OCI-LY7 (cell line): ENCODE measurements at places on chromosomes 1 and 21.
A peak's percentile ranks its signal among the peaks of the same experiment; 100 is the strongest.

DNA sequence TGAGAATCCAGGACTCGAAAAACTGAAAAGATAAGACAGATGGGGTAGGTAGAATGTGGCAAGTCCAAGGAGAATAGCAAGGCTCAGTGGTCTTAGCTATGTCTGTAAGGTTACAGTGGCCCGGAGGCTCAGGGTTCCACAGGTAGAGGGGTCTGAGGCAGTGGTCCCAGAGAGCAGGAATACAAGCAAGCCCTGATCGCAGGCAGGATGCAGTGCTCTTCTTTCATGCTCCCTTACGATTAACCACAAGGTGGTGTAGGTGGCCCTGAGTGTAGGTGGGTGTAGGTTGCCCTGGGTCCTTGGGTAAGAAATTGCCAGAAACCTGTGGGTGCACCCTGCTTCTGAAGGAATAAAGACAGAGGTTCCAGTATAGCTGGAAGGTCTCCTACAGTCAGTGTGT lies 99.1 kb upstream of the RAB3GAP2 start:
- peak; percentile 2 for DNase-seq

DNA sequence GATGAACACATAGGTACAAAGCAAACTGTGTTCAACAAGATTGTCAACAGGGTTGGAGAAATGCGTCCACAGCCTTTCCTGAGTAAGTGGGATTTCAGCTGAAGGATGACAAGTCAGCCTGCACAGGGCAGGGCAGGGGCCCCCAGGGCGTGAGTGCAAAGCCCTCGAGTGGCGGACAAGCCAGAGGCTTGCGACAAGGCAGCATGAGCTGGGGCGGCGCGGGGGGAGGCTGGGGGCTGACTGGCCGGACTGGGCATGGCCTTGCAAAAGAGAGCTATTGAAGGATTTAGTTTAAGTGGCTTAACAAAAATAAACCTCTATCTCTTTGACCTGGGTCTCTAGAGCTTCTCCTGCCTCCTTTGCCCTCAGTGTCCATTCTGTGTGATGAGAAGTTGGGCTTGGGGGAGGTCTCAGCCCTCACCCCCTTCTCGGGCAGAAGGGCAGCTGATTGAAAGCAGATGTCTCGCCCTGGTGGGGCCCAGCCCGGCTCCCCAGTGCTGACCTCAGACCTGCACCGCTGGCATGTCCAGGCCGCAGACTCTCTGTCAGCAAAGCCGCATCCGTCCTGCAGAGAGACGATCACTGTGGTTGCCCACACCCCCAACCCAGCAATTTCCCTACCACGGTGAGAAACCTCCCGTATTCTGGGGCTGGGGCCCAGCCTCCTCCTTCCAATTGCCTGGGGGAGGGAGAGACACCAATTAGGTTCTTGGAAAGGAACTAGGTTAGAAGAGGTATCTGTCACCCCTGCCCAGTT lies 24.3 kb upstream of the EPS8L3 start:
- DNase-seq: no peak

DNA sequence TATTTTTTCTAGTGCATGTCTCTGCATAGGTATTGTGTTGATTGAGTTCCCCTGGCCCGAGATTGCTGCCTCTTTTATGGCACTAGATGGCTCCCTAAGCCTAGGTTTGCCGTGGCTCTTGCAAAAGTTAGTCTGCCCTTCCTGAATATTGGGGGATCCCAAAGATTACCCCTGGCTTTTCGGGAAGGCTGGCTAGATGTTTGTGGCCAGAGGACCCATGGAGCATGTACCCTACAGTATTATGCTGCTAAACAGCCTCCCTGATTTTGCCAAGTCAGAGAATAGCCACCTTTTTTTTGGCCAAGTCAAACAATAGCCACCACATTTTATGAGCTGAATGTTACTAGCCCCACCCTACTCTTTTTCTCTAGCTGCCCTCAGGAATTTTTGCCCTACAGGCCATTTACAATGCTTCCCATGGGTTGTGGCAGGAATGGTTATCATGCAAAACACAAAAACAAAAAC lies 343.2 kb downstream of the OLFM3 start:
- DNase-seq: peak; percentile 2

- no peak for DNase-seq
Observed at GRCh38 chr21:42302076-42302650, 13.0 kb downstream of the TFF3 start.

GRCh38 chr21:38494703-38495102 lies 3.6 kb downstream of the ERG start:
- no peak for DNase-seq

DNA sequence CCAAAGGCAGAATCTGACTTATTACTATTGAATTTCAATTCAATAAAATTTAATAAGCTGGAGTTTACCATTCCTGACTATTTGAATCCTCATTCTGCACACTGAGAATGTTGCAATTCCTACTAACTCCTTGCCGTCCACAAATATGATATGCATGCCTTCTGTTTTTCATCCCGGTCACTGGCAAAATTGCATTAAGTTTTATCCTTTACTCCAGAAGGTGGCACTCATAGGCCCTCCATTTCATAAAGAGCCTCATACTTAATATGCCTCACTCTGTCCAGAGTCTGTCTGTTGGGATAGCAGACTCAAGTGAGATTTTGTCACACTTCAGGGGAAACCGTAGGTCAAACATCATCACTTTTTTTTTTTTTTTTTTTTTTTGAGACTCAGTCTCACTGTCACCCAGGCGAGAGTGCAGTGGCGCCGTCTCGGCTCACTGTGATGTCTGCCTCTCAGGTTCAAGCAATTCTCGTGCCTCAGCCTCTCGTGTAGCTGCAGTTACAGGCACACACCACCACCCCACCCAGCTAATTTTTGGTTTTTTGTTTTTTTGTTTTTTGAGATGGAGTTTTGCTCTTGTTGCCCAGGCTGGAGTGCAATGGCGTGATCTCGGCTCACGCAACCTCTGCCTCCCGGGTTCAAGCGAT lies 27.3 kb downstream of the F11R start:
- DNase-seq: peak; percentile 50

DNA sequence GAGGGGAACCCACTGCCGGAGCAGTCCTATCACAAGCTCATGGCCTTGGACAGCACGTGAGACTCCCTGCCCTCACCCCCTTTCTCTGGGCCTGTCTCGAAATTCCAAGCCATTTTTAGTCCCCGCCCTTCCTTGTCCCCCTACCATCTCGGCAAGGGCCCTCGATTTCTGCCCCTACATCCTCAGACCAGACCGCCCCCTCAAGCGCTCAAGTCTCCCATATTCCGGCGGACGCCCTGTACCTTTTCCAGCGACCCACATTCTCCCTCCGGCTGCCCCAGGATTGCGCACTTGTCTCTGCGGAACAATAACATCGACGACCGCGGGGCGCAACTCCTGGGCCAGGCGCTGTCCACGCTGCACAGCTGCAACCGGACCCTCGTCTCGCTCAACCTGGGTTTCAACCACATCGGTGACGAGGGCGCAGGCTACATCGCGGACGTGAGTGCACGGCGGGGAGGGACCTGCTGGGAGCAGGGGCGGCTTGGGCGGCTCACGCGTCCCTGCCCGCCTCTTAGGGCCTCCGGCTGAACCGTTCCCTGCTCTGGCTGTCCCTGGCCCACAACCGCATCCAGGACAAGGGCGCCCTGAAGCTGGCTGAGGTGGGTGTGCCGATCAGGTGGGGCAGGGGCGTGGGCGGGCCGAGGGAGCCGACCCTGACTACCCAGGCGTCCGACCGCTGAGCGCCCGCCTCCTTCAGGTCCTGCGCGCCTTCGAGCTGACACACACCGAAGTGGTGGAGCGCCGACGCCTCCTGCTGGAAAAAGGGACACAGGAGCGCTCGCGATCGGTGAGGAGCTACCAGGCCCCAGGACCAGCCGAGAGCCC lies 7.0 kb downstream of the LRRC71 start:
- no peak for DNase-seq

- no peak for DNase-seq
Observed at GRCh38 chr1:161225178-161225533, 704 bp upstream of the TOMM40L start.
